SK-N-SH (cell line): ENCODE measurements at places on chromosomes 1 and 21.

DNA sequence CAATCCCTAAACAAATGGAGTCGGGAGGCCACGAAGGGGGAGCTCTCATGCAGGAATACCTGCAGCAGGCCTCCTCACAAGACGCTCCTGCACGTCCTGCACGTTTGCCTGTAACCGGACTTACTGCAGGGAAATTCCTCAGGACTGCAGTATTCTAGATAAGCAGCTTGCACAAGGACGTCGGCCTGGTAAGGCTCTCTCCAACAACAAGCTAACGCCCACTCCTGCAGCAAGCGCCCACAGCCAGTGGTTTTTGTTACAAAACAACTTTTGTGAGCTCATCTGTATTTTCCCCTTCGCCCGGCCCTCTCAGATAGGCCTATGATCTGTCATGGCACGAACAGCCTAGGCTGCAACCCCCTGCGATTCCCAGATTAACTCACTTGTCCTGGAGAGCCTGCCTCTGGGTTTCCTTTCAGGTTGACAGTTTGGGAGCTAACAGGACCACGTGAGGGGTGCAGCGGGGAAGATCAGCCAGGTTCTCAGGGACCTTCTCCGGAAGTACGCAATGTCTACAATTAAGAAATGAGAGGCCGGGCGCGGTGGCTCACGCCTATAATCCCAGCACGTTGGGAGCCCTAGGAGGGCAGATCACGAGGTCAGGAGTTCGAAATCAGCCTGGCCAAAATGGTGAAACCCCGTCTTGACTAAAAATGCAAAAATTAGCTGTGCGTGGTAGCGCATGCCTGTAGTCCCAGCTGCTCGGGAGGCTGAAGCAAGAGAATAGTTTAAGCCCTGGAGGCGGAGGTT lies 921 bp upstream of the MIB2 start:
- DNase-seq, result no peak

- peak; percentile 66 for DNase-seq
Measured at GRCh38 chr1:31753707-31754349, 10.3 kb downstream of the ADGRB2 start.

- DNase-seq, result no peak
Measured at GRCh38 chr1:171642197-171642596, 10.3 kb downstream of the MYOC start.

DNA sequence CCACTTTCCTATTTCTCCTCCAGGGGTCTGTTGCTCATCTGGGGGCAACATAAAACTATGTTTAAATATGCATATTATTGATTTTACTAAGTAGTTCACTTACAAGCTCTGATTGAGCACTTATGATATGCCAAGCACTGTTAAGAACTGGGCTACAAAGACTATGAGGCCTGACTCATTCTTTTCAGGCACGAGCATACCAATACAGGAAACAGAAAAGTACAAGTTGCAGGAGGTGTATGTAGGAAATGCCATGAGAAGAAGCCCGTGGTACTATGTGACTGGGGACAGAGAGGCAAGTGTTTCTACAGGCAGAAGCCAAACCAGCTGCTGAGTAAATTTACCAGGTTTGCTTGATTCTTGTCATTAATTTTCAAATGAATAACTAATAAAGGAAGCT lies 120.4 kb upstream of the PTGFR start:
- no peak for DNase-seq

DNA sequence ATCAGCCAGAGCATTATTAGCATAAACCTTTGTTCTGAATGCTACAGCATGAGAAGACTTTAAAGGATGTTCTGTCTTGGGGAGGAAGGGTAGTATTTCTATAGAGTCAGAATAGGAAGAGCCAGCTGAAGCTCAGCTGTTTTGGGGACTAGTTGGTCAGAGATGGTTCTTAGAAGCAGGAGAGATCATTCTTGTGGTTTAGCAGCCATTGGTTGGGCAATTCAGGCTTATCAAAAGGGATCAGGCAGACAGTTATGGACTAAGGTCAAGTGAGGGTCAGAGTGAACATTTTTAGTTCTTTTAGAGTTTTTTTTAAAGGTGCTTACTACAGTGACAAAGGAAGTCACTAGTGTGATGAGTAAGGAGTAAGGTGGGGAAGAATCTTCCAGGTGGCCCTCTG lies 245.5 kb downstream of the RPS6KC1 start:
- DNase-seq, result no peak

DNA sequence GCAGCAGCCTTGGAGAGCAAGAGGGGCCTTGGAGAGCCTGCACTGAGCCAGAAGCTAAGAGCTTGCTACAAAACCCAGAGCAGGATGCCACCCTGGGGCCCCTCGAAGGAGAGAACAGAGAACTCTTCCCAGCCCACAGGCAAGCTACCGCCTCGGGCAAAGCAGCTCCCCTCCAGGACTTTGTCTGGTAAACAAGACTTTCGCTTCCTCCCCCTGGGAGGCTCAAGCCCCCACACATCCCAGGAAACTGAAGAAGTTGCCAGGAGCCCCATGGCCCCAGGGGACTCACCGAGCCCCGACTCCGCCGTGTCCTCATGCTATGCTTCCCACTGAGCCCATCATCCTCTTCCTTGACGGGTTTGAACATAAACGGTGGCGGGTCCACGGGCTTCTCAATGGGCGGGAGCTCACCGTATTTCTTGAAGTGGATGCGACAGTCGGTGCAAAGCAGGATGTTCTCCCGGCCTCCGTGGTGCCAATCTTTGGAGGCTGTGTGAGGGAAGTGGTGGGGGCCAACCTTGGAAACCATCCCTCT lies 45.9 kb downstream of the SLC45A1 start:
- DNase-seq, result no peak

GRCh38 chr1:200888349-200888838 lies 6.3 kb upstream of the INAVA start:
- no peak for DNase-seq

- DNase-seq, result no peak
Measured at GRCh38 chr1:118335331-118335732, 150.3 kb upstream of the SPAG17 start.

GRCh38 chr1:184608990-184609389 lies 145.7 kb downstream of the EDEM3 start:
- no peak for DNase-seq
